ENCODE measurements at places on chromosomes 4 and X.
A peak's percentile ranks its signal among the peaks of the same experiment; 100 is the strongest.

DNA sequence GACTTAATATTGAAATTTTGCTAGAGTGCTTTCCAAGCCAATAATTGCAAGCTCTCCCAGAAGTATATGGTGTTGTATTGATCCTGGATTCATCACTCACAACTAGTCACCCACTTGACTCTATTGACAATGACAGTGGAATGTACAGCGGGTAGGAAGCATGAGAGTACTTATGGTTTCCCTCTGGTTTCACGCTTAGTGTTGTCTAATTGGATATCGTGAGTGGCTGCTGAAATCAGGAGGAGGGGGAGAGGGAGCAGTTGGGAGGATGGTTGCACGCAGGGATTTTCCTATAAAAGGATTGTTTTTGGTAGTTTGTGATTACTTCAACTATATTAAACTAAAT is 1819.5 kb upstream of the TENM3 start:
- no peak for DNase-seq

DNA sequence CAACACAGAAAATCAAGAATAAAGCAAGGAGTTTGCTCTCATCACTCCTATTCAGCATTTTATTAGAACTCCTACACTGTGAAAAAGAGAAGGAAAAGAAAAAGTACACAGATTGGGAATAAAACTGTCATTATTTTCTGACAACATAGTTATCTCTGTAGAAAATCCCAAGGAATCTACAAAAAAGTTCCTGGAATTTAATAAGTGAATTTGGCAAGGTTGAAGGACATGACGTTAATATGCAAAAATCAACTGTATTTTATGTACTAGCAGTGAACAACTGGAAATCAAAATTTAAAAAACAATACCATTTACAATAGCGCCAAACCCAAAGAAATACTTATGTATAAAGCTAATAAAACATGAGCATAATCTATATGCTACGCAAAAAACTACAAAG is 26.3 kb downstream of the CHIC2 start:
- DNase-seq = no peak

- peak; percentile 0 for DNase-seq
These were observed 60.4 kb upstream of the TAF9B start for GRCh38 chrX:78199851-78200250.

DNA sequence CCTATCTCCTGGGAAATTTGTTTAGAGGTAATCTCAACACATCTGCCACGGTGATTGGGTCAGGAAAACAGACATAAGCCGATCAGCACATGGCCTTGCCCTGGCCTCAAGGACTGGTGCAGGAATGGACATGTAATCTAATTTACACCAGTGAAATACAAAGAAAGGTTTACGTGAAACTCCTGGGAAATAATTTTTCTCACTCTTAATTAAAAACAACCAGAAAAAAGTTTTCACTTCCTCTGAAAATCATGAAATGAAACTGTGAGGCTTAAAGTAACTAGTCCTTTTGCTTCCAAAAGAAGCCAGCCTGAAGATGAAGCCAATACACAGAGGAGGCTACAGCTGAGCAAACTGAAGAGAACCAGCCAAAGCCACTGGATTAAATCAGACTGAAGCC is 154.1 kb upstream of the FAM241A start:
- DNase-seq = peak; percentile 40

- DNase-seq = peak; percentile 20
These were observed 772 bp downstream of the CYP4V2 start for GRCh38 chr4:186192066-186192612.

DNA sequence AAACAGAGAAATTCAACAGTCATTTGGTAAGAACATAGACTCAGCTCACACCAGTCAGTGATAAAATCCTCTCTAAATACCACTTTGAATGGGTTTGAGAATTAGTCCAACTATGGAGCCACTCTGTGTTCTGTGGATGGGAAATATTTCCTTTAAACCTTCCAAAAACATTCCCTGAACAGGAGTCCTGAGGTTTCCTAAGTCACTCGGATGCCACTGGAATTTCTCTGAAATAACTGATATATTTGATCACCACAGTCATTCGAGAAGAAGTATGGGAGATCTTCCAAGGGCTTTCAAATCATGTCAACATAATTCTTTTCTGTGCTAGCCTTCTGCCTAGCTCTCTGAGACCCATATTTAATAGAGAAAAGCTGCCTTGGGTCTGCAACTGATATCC is 958.6 kb downstream of the STIM2 start:
- no peak for DNase-seq

GRCh38 chrX:107542500-107542899 is 85.8 kb upstream of the PRPS1 start:
- no peak for DNase-seq

GRCh38 chrX:49868739-49869138 is 10.5 kb upstream of the USP27X start:
- DNase-seq = no peak

GRCh38 chr4:85210353-85210752 is 243.9 kb upstream of the WDFY3 start:
- DNase-seq = no peak
